Activated CD4-positive, alpha-beta T cell treated with anti-CD3 and anti-CD28 coated beads, Interleukin-2, amount 10 ng/mL, durations not matched to agents 24 days and 14 days (primary cell): ENCODE measurements at places on chromosomes 12 and 14. TPM values are rescaled to one million over a fixed set of nuclear protein-coding genes. Genes with fewer than 3 reads are reported as not detected.

DNA sequence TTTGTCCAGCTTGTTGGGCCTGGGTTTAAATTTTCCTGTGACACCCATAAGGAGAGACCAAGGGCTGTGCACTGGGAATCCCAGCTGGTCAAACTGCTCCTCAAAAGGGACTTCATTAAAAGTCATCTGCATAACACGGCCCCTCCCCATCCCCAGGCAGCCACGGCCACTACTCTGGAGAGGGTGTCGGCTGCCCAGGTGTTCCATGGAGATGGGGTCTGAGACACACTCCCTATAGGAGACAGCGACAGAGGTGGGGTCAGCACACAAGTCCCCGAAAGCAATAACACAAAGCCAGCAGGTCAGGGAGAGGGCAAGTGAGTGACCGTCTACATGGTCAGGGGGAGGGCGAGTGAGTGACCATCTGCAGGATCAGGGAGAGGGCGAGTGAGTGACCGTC lies 75.6 kb upstream of the BCL11B start:
- H3K4me1 ChIP-seq, result no peaks in the 10 kb centered on the region
- DNase-seq, result no peak
- peaks cover 8% of the 10 kb centered on the region for H3K27me3 ChIP-seq
- no peak overlapping the region for H3K27ac ChIP-seq
- H3K36me3 ChIP-seq, result no peaks in the 10 kb centered on the region

Gene NEUROD4
- total RNA-seq, result not detected in 2 replicates

DNA sequence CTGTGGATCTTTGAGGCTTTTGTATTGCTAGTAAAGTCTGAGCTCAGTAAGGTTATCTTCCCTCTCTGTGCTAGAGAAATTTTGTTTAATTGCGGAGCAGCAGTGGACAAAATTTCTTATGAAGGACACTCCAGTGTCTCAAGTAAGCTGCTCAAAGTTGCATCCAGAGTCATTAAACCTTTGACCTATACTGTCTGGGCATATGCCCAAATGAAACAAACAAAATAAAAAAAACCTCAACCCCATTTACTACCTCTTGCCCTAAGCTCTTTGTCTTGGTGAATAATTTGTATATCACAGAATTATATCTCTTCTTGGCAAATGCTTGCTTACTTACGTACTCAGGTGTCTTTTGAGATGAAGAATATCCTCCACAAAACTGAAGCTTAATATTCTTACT lies 465.2 kb downstream of the SOX5 start:
- H3K4me1 ChIP-seq, result no peaks in the 10 kb centered on the region
- no peak overlapping the region for H3K4me3 ChIP-seq
- no peaks in the 10 kb centered on the region for H3K27me3 ChIP-seq
- no peak overlapping the region for H3K27ac ChIP-seq
- DNase-seq, result no peak
- no peaks in the 10 kb centered on the region for H3K36me3 ChIP-seq

- H3K36me3 ChIP-seq, result no peaks in the 10 kb centered on the region
- H3K27me3 ChIP-seq, result no peaks in the 10 kb centered on the region
- H3K4me1 ChIP-seq, result peaks cover 6% of the 10 kb centered on the region
- H3K4me3 ChIP-seq, result peak overlapping the region; percentile 53
- H3K27ac ChIP-seq, result peak overlapping the region; percentile 86
Observed at GRCh38 chr12:128783129-128783574, 40.6 kb downstream of the SLC15A4 start.

- H3K4me1 ChIP-seq, result no peaks in the 10 kb centered on the region
- DNase-seq, result no peak
Observed at GRCh38 chr12:60197589-60197988, 601.8 kb downstream of the SLC16A7 start.
